Stimulated activated CD8-positive, alpha-beta memory T cell treated with anti-CD3 and anti-CD28 coated beads, Interleukin-2, amount 100 ng/mL, for 1 hour (primary cell): ENCODE measurements at places on chromosomes 4 and X.

DNA sequence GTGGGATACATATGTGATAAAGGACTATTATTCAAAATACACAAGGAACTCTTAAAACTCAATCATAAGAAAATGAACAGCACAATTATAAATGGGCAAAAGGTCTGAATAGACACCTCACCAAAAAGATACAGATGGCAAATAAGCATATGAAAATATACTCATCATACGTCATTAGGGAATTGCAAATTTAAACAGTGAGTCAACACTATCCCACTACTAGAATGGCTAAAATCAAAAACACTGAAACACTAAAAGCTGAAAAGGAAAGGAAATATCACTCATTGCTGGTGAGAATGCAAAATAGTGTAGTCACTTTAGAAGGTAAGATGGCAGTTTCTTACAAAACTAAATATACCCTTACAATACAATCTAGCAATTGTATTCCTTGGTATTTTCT lies 597.0 kb upstream of the PABPC4L start:
- DNase-seq = no peak

DNA sequence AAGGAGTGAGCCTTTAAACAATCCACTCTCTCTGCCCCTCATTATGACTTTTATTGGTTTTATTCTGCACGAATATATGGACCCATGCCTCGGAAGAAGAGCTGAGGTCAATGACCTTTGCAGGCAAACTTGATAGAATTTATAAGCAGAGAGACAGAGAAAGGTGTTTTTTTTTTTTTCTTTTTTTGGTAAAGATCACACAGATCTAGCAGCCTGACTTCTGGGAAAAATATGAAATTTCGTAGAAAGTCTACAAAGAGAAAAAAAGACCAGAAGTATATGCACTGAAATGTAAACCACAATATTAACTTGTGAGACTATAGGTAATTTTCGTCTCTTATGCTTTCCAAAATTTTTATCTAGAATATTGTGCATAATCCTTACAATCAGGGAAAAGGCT lies 61.6 kb downstream of the LEF1 start:
- DNase-seq = no peak

- DNase-seq = no peak
Observed at GRCh38 chrX:135024526-135024925, 2.2 kb upstream of the RTL8B start.

- no peak for DNase-seq
Observed at GRCh38 chr4:152257601-152258066, 278.3 kb downstream of the FBXW7 start.

- no peak for DNase-seq
Observed at GRCh38 chr4:37763831-37764230, 62.7 kb upstream of the PGM2 start.

- DNase-seq = no peak
Observed at GRCh38 chr4:1172971-1173757, 781 bp upstream of the SPON2 start.

- DNase-seq = no peak
Observed at GRCh38 chr4:118683513-118683912, 1.7 kb upstream of the METTL14 start.

DNA sequence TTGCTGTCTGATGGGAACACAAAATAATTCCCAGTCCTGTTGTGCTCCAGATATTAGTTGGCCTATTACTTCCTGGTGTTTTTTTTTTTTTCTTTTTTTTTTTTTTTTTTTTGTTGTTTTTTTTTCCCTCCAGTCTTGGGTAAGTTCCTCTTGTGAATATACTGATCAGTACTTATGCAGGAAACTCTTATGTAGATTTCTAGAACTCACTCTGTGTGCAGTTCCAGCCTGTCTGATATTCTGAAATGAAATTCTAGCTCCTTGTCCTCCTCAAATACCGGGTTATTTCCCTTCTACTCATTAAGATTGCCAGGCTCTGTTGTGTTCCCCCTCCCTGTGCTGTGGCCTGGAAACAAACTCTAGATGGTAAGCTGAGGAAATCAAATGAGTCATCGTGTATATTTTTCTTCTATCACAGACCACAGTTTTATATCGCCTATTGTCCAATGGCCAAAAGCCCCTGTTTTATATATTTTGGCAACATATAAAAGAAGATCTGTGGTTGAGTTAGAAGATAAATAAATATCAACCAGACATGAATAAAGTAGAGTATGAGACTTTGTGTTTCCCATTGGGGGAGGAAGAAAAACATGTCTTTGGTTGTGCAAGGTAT lies 124.3 kb upstream of the UGT8 start:
- no peak for DNase-seq

DNA sequence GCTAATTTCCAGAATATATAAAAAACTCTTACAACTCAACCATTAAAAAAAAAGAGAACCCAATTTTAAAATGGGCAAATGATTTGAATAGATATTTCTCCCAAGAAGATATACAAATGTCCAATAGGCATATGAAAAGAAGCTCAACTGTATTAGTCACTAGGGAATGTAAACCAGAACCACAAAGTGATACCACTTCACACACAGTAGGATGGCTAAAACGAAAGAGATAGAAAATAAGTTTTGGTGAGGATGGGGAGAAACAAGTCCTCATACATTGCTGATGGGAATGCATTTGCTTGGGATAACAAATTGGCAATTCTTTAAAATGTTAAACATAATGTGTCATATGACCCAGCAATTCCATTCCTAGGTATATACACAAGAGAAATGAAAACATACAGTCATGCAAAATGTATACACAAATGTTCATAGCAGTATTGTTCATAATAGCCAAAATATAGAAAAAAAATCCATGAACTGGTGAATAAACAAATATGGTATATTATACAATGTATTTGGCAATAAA lies 5.7 kb downstream of the TCEAL3 start:
- DNase-seq = no peak

DNA sequence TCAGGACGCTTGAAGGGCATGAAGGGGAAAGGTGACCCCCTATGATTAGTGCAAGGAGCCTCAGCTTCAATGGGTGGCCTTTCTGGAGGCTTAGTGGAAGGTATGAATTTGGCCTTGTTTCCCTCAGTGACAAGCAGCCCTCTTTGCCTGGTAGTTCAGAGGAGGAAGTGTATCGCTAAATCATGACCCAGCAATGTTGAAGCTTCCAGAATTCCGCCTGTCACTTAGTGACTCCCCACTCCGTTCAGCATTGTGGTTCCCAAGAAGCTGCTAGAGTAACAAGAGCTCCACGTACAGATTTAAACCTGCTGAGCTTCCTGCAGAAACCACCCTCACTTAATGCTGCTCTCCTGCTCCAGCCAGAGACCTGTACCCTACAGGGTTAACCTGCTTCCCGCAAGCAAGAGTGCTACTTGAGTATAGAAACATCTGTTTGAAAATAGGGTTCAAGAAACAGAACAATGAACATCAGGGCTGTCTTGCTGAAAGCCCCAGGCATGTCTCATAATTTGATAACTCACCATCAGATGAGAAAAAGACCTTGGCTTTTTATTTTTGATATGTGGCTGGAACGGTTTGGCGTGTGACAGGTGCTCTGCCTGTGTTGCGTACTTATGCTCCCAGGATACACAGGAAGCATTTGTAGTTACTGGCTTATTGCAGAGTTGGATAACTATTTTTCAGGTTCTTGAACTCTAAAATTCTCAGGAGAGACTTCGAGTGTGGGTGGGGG lies 105.2 kb downstream of the UCHL1 start:
- DNase-seq = no peak

DNA sequence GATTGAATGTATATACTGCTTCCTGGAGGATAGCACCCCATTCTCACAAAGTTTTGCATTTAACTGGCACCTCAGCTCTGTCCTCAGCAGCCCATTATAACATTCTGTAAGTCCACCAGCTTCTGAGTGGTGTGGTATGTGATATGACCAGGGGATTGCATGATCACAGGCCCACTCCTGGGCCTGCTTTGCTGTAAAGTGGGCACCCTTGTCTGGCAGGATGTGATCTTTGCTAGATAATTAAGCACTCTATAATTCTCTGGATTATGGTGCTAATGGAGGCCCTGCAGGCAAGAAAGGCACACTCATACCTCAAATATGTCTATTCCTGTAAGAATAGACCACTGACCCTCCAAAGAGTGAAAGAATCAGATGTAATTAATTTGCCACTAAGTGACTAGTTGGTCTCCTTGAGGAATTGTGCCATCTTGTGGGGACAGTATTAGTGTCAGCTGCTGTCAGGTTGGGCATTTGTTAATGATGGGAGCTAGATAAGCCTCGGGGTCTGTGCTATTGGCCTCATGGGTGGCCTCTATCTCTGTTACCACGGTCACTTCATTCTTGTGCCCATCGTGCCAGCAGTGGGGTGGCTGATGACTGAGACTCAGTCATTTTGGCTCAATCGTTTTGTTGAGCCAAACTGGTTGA lies 2.2 kb upstream of the CFI start:
- no peak for DNase-seq

DNA sequence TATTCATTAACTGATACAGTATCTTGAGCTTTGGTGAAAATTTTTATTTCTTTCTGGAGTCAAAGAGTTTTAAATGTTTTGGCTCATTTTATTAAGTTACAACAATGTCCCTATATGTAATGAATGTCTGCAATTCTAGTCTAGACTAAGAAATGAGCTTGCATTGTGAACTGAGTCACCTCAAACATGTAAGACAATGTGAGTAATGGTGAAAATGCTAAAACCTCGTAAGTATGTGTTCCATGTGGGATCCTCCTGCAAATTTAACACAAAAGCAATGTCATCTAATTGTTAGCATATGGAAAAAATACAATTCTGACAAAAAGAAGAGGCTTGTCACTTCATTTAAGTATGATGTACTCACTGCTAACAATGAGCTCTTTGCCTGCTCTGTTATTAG lies 480.5 kb upstream of the FSTL5 start:
- DNase-seq = no peak

- no peak for DNase-seq
Observed at GRCh38 chr4:160375772-160376452, 1273.0 kb downstream of the RAPGEF2 start.

DNA sequence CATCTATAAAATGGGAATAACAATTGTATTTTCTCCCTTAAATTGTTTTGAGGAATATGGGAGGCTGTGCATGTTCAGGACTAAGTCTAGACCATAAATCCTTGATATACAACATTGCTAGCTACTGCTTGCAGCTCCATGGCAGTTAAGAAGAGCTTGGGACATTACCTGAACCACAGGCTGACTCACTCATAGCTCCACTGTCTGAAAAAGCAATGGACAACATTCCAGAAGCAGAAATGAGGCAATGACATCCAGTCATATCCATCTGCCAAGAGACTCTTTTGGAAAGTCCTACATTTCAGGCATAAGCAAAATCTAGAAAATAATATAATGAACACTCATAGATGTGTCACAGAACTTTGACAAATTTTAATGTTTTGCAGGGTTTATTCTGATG lies 167.3 kb upstream of the LEF1 start:
- no peak for DNase-seq

GRCh38 chrX:100447655-100448397 lies 37.8 kb upstream of the PCDH19 start:
- no peak for DNase-seq

GRCh38 chr4:111400741-111401140 lies 744.5 kb upstream of the FAM241A start:
- no peak for DNase-seq

- no peak for DNase-seq
Observed at GRCh38 chr4:58274553-58274952, 1164.4 kb upstream of the IGFBP7 start.

DNA sequence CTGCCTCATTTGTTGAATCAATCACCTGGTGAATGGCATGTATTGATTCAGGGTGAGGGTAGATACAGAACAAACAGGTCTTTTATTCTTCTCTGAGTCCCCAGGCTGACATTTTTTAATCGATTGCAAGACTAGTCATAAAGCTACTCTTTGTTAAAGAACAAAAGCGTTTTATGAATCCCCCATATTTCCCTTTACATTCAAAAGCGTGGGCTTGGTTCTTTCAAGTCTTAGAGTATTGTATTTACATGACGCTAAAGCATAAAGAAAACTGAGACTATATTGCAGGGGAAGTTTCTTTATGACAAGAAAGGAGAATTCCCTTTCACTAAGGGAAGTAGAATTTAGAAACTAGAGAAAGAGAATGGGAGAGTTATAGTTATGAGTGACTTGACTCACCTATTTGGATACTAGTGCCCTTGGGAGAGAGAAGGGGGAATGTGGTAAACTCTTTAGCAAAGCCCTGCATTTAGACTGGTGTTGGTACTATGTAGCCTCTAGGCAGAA lies 69.3 kb upstream of the PDE5A start:
- no peak for DNase-seq

DNA sequence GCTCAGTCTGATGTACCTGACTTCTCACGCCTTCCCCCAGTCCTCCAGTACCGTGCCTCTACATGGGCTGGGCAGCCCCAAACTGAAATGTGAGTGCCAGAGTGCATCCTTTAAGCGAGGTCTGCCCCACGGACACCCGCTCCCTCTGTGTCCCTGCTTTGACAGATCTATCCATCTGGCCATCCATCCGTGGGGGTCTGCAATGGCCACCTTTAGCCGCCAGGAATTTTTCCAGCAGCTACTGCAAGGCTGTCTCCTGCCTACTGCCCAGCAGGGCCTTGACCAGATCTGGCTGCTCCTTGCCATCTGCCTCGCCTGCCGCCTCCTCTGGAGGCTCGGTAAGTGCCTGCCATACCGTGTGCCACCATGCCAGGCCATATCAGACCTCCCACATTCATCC lies 827 bp downstream of the PORCN start:
- DNase-seq = no peak

DNA sequence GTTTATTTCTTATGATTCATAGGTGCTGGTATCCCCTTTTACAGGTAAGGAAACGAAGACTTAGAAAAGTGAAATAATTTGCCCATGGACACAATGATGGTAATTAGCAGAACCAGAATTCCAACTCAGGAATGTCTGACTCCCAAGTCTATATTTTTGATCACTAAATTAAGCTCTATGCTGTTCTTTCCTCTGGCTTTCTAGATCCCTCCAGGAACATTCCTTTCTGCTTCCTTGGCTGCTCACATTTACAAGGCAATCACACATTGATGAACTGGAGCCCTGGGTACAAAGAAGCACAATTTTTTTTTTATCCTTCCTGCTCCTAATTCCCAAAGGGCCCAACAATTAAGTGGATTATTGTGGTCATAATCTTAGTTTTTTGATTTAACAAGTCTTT lies 7.0 kb upstream of the CDKN2AIP start:
- no peak for DNase-seq

GRCh38 chr4:1012034-1012739 lies 761 bp downstream of the FGFRL1 start:
- no peak for DNase-seq

GRCh38 chrX:134692233-134692632 lies 34.0 kb upstream of the PLAC1 start:
- DNase-seq = no peak

- DNase-seq = no peak
Observed at GRCh38 chr4:84677995-84678394, 95.1 kb downstream of the CDS1 start.

- no peak for DNase-seq
Observed at GRCh38 chrX:6674734-6675133, 139.8 kb upstream of the VCX3A start.
